ENCODE measurements at places on chromosomes 13 and 19.

DNA sequence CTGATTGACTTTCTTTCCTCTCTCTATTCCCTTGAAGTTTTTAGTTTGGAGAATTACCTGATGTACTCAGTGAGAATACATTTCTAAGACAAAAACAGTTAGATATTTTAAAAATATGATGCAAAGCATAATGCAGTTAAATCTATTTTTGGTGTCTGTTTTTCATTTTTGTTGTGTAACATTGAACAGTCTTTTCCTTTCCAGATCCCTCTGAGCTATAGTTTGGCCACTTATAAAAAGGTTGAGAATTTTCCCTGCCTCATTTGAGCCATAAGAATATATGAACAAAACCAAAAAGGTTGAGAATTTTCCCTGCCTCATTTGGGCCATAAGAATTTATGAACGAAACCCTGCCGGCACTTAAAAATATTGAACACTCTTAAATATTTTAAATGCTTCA lies 57.0 kb upstream of the IPO5 start:
- DNase-seq = no peak

DNA sequence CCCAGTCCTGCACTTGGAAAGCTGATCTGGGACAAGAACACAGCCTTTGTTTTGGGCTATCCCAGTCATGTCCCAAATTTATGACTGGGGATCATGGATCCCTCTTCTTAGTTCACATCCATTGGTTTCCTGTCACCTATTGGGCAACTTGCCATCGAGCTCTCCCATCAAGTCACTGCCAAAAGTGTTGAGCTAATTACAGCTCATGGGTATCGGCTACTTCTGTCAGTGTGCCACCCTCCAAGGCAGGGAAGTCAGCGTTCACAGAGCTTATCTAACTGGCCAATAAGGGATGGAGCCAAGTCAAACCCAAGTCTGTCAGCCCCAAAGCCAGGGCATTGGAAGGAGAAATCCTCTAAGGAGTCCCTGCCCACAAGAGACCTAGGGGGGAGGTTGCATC lies 53.2 kb upstream of the KATNAL1 start:
- DNase-seq = no peak

GRCh38 chr13:79829880-79830279 lies 348.9 kb downstream of the NDFIP2 start:
- no peak for DNase-seq

GRCh38 chr13:77846173-77846572 lies 72.5 kb downstream of the EDNRB start:
- DNase-seq = no peak

DNA sequence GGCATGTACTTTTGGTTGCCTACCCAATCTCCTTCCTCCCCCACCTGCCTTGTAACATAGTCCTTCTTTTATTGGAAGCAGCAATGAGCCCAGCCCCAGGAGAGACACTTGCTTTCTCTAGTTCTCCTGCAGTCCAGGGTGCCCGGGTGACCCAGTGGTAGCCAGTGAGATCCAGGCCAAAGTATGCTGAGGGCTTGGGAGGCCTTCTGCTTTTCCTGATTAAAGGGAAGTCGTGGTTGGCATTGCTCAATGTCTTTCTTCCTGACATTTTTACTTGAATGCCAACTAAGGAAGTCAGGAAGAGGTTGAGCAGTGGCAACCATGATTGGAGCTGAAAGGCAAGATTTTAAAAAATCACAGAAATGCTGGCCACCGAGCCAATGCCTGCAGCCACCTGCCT lies 25.7 kb downstream of the CNMD start:
- peak; percentile 61 for DNase-seq

GRCh38 chr13:24165746-24166145 lies 5.2 kb downstream of the SPATA13 start:
- no peak for DNase-seq

DNA sequence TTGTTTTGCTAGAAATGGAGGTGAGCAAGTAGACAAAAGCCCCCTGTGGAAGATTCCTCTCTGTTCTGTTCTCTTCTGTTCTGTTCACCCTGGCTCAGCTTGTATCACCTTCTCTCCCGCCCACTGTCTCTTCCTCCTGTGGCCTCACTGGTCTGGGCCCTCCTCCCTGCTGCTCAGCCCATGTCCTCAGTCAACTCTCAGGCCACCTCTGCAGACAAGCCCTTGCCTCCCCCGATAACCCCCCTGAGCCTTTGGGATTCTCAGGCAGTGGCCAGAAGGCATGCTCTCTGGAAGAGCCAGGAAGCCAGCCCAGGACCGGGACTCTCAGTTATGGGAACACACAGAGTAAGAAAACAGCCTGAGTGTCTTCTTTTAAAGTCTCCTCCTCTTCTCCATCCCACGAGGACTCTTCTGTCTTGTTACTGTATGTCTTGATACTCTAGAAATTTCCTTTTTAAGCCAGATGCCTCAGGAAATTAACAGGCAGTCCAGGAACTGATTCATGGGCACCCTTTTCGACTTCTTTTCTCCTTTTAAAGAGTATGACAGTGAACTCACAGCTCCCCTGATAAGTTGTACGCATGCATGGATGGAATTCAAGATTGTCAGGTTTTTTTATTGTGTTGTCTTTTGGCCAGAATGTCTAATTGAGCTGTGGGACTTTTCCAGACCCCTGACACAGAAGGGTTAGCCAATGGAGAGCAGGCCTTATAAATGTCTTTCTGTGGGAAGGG lies 33.7 kb downstream of the SHISA2 start:
- DNase-seq = no peak

DNA sequence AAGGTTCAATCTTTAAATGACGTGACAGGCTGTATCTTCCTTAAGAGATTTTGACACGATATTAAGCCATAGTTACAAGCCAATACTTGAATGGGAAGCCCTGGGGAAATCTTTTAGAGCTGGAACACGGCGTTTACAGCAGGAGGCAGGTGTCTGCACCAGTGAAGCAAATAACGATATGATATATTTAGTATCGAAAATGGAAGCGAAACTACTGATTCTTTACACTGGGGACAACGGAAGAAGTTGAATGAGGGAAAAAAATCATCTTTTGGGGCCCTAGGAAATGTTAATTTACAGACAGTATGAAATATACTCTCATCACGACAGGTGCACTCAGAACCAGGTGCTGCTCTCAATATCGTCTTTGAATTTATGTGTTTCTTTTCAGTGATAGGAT lies 793.9 kb upstream of the PCDH20 start:
- no peak for DNase-seq

- no peak for DNase-seq
Observed at GRCh38 chr19:42512130-42512636, 16.1 kb downstream of the CEACAM1 start.

GRCh38 chr19:32914879-32915660 lies 45.5 kb upstream of the SLC7A9 start:
- no peak for DNase-seq

DNA sequence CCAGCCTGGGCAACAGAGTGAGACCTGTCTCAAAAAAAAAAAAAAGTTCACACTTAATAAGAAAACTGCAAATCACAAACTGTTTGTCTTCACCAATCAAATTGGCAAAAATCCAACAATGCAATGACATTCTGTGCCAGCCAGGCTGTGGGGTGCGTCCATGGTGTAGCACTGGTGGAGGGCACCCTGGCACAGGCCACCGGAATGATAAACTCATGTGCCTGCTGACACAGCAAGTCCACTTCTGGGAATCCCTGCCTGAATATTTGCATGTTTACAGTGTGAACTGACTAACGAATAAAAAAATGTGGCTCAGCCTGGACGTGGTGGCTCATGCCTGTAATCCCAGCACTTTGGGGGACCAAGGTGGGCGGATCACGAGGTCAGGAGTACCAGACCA lies 1.6 kb upstream of the LRRC25 start:
- DNase-seq = no peak

- DNase-seq = no peak
Observed at GRCh38 chr13:84659359-84659661, 777.0 kb upstream of the SLITRK1 start.

- DNase-seq = no peak
Observed at GRCh38 chr19:29904017-29904416, 38.0 kb upstream of the URI1 start.

GRCh38 chr19:14183741-14184350 lies 22.1 kb downstream of the ADGRL1 start:
- no peak for DNase-seq

DNA sequence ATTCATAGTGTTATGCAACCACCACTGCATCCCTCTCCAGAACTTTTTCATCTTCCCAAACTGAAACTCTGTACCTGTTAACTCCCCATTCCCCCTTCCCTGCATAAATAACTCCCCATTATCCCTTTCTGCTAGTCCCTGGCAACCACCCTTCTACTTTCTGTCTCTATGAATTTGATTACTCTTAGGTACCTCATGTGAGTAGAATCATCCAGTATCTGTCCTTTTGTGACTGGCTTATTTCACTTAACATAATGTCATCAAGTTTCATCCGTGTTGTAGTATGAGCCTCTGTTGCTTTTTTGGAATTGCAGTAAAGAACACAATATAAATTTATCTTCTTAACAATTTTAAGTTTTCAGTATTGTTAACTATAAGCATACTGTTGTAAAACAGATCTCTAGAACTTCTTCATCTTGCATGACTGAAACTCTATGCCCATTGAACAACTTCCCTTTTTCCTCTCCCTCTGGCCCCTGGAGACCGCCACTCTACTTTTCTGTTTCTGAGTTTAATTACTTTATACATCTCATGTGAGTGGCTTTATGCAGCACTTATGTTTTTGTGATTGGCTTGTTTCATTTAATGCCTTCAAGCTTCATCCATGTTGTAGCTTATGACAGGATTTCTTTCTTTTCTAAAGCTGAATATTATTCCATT lies 87.3 kb upstream of the ABCC4 start:
- DNase-seq = no peak

DNA sequence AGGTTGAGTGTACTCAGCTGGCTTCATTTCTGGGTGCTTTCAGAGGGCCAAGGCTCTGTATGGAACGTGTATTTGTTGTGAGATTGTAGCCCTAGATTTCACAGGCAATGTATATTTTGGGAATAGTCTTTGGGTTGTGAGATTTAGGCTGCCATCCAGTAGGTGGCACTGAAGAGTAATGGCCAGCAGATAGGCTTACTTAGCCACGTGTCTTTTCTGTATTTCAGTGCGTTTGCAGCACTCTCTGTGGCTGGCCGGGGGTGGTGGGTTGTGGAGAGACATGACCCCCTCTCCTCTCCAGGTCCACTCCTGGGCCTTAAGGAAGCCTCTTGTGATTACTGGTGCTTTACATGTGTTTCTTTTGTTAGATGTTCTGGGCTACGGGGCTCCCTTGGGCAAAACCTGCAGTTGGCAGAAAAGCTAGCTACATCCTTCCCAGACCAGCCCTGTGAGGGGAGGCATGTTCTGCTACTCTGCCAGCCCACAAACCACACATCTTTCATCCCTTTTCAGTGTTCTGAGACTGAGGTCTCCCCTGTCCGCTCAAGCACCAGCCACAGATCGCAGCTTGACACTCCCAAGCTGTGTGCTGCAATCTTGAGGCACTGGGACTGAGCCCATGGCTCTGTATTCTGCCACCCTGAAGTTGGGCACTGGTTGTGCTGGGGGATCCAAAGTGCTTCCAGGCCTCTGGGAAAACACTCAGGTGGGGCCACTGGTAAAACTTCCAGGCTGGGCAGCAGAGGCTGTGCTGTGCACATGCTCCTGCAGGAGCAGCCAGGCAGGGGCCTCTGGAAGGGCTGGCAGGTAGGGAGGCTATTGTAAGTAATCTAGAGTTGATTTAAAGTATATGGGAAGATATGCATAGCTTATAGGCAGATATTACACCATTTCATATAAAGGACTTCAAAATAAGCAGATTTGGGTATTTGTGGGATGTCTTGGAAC lies 1096.8 kb upstream of the PCDH20 start:
- no peak for DNase-seq

GRCh38 chr13:111269508-111269907 lies 50.9 kb upstream of the TEX29 start:
- DNase-seq = peak; percentile 30

DNA sequence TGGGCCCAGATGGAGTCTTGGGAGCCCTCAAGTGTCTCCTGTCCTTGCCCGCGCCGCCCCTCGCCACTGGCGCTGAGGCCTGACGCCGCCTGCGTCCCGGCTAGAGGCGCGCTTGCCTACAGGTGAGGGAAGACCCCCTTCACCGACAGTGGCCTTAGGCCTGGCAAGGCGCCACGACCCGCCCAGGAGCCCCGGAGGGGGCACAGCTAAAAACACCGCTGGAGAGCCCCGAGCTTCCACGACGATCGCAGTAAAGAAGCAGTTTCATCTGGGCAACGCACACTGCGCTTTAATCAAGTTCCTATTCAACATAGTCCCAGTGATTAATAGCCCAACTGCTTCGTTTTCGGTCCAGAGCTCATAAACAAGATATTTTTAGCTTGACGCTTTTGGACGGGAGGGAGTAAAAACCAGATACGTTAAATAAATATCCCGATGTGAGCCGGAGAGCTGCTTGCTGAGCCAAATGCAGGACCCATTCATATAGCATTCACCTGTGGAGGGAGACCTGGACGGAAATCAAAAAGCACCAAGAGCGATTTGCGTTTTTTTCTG lies 1.5 kb upstream of the CEBPA start:
- no peak for DNase-seq

DNA sequence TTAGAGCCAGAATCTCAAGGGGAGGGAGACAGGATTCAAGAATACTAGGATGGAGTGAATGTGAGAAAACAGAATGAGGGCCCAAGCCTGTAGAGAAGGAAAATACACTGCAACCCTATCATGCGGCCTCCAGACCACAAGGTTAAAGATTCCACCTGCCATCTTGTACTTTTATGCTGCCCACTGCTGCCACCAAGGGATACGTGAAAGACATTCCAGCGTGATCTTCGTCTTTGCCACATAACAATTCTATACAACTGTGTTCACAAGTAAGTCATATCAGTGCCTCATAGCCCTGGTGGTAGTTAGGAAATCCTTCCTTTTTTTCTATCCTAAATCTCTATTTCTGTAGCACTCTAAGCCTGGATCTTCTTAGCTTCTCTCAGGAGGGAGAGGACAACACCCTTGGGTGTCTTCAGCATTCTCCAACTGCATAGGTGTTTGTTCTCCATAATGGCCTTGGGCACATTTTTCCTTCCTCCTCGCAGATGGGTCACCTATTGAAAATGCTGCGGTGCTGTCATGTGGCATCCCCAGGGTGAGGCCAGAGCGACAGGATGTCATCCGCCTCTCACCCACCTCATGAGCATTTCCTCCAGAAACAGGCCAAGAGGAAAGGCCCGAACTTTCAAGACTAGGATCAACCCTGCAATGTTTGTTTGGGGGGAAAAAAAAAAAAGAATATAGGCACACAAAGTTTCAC lies 13.6 kb downstream of the TPT1 start:
- no peak for DNase-seq

DNA sequence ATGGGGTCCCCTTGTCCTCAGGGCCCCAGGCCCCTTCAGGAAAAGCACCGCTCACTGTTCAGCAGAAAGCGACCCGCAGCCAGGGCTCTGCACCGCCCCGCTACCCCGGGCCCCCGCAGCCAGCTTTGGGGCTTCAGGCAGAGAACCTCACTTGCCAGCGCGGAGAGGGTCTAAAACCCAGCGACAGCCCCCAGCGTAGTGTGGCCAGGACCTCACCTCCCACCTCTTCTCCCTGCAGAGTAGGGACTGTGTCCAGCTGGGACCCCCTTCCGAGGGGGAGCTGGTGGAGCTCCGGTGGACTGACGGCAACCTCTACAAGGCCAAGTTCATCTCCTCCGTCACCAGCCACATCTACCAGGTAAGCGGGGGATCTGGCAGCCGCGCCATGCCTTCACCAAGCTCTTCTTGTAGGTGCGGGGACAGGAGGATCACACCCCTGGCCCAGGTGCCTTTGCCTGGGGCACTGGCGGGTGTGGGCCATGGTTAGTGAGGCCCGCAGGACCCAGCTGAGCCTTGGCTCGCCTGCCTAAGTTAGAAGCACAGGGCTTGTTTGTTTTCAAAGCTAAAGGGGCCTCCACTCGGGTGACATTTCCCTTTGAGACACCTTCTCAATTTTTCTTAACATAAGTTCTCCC lies 175.7 kb downstream of the KDM4B start:
- no peak for DNase-seq

Data from right atrium auricular region (tissue), 2 donors.